Motor neuron (in vitro differentiated cells): ENCODE measurements at places on chromosomes 7 and 10. TPM values are rescaled to one million over a fixed set of nuclear protein-coding genes. Genes with fewer than 3 reads are reported as not detected.

Gene ZNHIT1
- 97.7 and 101 TPM in 2 replicates for total RNA-seq

- ATAC-seq = no peak
Observed at GRCh38 chr10:3946234-3947229, 161.5 kb upstream of the KLF6 start.

Gene TFEC
- 2.6 and 2.8 TPM in 2 replicates for total RNA-seq

DNA sequence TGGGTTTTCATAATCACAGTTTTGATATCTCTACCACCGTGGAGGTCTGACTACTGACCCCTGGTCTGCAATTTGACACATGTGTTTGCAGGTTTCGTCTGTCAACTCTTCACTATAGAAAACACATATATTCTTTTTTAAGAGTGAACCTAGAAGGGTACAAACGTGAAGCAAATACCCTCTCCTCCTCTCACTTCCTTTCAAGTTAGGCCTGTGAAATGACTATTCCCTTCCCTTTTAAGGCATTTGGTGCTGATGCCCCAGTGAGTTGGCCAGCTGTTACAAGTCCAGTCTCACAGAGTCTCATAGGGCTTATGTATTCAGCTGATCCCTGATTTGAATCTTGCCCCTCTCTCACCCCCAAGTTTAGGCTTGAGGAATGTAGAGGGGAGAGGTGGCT, 742.0 kb upstream of the IGFBP3 start:
- ATAC-seq = no peak
